ENCODE measurements at places on chromosomes 4 and X.

DNA sequence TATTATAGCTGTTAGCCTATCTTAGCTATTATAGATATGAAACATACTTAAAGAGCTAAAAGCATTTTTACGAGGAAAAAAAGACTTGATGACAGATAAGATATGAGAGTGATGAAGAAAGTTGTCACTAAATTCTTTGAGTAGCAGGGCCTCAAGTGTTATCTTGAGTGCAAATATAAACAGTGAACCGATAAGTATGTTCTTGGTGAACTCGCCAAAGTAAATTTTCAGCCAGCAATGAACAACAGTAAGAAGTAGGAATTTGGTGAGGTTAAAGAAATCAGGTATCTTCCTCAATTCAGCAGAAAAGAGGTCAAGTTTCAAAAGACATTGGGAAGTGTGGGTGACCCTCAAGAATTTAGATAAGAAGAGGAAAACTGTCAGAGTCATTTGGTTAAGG, 471.8 kb upstream of the FTHL17 start:
- DNase-seq: peak; percentile 31

DNA sequence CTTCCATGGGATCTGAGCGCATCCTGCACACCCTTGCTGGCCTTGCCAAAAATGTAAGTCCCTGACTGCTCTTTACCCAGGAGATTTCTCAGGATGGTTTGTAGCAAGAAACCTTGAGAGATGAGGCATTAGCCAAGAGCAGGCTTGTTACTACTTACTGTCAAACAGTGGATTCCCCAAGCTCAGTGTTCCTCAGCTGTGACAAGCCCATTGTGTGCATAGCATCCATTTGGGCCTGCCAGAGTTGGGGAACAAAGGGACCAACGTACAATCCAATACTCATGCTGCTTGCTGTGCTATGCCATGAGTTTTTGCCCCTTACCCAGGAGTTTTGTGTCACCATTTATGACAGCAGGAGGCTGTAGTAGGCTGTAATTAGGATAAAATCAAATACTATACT, 267.6 kb downstream of the TENM3 start:
- DNase-seq: no peak

- no peak for DNase-seq
Measured at GRCh38 chrX:54043056-54043455, 1.2 kb downstream of the PHF8 start.

DNA sequence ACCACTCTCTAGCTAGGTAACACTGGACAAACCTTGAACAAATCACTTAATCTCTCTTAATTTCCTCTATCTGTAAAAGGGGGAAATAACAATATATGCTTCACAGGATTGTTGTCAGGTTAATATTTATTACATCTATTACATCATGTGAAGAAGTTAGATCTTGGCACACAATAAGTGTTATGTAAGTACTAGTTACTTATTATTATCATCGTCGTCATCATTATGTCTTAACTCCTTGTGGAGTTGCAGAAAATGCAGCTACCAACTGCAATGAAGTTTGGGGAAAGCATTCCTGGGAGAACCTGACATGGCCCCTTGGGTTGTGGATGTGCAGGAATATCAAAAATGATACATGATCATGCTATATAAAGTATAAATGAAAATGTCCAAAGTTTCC, 4.8 kb upstream of the JCHAIN start:
- no peak for DNase-seq

DNA sequence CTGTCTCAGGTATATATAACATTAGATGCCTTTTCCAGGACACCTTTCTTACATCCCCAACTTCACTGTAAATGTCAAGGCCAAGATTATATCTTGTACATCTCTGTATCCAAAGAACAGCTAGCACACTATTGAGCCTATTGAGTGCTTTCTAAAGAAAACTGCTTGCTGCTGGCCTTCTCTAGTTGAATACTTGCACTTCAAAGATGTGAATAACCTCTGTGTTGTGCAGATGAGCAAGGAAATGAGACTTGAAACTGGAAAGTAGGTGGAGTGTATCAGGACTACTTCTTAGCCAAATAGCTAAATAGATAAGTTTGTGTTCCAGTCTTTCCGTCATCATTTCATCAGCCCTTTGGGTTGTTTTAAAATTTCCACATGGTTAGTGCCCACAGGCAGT, 704.4 kb upstream of the AMOT start:
- no peak for DNase-seq

DNA sequence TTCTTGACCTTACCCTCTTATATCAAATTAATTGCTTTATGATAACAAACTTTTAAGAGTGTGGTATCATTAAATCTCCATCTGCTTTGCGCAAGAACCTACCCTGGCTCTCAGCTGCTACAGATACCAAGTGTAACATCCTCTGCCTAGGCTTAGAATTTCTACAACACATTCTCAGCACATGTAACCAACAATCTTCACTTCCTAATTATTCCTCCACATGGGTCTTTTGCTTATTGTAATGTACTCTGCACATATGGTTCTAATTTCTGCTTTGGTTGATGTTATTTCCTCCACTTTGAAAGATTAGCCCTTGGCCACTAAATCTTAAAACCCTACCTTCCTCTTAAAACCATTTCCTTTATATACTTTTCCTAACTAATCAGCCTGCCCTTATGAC, 242.4 kb downstream of the ARHGAP24 start:
- no peak for DNase-seq

GRCh38 chrX:136210243-136210642, 41.0 kb downstream of the MAP7D3 start:
- no peak for DNase-seq

DNA sequence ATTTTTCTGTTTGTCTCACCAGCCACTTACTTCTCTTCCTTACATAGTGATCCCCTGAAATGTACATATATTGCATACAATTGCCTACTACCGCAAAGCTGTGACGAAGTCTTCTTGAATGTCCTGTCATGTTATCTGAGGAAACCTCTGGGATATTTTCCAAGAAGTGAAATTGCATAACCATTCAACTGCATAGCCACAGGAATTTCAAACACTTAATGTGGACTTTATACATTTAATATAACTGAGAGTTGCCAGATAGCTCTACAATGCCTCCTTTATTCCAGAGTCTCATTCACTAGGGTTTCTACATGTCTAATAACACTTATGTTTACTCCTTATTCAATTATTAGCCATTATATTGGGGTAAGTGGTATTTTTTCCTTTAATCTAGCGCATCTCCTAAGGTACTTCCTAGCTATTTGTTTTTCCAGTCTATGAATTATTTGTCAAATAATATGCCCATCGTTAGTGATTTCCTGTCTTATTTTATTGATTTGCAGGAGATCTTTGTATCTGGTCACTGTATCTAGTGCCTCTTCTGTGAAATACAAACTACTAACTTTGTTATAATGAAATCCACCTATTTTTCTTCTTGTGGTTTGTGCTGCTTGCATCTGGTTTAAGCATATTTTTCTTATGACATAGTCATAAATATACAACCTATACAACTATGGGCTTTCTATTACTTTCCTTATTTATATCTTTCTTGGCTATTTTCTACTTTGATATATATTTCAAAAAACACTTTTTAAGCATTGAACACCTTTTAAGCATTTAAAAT, 69.2 kb upstream of the GRID2 start:
- peak; percentile 99 for DNase-seq

GRCh38 chrX:140249088-140249487, 255.8 kb downstream of the SOX3 start:
- no peak for DNase-seq

DNA sequence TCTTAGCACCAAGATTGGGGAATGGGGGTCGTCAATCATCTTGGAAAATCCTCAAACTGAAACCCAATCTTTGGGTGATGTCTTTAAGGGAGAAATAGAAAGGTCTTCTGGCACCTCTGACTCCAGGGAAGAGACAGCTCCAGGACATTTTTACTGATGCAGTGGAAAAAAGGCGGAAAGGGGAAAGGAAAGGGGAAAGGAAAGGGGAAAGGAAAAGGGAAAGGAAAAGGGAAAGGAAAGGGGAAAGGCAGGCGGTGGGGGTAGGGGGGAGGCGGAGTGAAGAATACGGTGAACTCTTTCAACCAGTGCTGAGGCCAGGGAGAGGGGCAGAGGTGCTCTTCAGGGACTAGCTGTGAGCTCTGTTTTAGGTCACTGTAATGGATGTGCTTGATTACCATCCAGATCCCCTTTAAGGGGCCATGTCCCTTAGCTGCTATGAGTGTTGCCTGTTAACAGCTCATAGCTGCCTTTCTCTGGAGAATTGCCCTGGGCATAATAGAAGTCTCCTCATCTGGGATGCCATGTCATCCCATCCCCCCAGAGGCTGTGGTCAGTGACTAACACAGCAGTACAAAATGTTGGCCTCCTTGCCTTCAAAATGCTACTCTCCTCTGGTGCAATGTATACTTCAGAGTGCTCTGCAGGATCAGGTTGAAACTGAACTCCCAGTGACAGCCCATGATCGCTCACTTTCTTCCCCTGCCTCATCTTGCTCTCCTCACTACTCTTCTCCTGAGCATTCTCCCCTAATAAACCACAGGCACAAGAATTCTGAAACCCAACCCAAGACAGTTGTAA, 92.4 kb upstream of the AP1S2 start:
- peak; percentile 63 for DNase-seq

GRCh38 chr4:99447079-99447478, 11.9 kb upstream of the ADH7 start:
- peak; percentile 61 for DNase-seq

DNA sequence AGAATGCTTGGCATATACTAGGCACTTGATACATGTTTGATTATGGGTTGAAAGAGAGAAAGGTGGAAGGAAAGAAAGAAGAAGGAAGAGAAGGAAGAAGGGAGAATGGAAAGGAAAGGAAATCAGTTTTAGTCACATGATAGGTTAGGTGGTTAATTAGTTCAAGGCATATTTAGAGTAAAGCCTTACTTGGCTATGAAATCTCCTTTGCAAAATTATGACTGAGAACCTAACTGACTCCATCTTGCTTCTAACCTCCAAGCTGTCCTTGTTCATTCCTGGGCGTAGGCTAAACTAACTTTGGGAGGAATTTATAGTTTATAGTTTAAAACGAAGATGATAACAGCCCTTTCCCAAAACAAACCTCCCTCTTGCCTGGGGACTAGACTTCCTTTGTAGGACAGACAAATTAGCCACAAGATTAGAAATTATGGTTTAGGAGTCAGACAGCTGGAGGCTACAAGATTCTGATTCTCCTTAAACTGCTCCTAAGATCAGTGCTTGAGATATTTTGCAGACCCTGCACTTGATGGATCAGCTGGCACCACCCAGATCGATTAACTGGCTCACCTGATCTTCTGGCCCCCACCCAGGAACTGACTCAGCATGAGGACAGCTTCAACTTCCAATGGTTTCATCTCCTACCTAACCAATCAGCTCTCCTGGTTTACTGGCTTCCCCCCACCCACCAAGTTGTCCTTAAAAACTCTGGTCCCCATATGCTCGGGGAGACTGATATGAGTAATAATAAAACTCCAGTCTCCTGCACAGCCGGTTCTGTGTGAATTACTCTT, 55.0 kb downstream of the TXK start:
- DNase-seq: peak; percentile 14

GRCh38 chr4:79798047-79798446, 275.0 kb downstream of the ANTXR2 start:
- no peak for DNase-seq

DNA sequence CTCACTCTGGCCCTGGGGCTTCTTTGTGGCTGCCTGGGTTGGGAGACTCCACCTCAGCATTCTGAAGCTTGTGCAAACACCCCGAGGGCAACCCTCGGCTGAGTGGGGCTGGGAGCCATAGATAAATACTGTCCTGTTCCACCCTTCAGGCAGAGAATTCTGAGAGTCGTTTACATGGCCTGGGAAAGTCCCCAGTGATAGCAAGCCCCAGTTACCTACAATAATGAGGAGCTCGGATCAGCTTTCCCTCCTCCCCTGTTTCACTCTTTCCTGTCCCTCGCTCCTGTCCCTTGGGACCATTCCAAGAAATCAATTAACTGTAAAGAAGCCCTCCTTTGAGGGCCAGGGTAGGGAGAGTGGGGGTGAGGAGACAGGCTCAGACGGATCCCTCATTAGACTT, 31.6 kb upstream of the DDX3X start:
- peak; percentile 9 for DNase-seq

DNA sequence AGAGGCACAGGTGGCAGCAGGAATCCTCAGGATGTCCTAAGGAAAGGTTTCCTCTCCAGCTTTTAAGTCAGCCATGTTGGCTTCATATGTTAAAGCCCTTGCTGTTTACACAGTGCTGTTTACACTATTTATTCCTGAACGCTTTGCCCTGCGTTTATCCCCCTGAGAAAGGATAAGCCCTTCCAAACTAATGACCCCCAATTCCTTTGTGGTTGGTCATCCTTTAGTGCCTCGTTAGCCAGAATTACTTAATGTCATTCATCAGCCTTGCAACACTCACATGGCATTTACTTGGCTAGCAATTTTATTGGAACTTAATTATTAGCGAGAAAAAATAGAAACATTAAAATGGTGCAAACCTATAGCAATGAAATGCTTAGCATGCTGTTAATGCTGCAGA, 23.8 kb downstream of the VCX2 start:
- no peak for DNase-seq

- DNase-seq: no peak
Measured at GRCh38 chr4:8201321-8201781, 2.3 kb downstream of the SH3TC1 start.

- DNase-seq: peak; percentile 18
Measured at GRCh38 chr4:181970366-181970765, 272.8 kb upstream of the TENM3 start.

DNA sequence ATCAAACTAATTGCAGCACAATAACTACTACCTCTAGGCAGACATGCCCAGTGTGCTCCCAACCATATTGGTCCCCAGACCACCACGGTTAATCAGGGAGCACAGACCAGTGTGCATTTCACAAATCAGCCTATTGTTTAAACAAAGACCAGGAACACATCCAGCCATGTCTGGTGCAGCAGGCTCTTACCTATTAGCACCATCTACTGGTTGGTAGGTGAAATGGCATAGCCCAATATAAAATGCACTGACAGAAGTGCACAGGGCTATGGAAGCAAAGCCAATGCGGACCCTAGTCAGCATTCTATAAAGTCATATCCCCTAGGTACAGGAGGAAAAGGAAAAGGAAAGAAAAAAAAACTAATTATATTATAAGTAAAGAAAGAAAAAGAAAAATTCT, 15.5 kb upstream of the CYLC1 start:
- DNase-seq: peak; percentile 30

All from choroid plexus epithelial cell (primary cell).